ENCODE measurements at places on chromosomes 2 and 18.

DNA sequence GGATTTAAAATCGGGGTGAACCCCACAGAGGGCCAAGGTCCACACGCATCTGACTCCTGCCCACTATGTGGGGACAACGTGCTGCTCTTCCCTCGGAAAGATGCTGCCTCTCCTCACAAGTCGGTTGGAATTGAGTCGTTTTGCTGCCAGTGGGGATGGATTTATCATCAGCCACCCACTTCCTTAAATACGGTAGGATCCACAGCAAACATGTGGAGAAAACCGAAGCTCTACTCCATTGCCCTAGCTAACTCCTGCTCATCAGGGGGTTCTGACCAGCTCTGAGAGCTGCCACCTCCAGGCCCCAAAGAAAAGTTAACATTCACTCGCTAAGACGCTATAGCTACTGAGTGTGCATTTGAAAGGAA, 80.9 kb downstream of the CHRNA1 start:
- no peak for DNase-seq

GRCh38 chr18:28846958-28847357, 670.0 kb upstream of the CDH2 start:
- DNase-seq, result no peak

DNA sequence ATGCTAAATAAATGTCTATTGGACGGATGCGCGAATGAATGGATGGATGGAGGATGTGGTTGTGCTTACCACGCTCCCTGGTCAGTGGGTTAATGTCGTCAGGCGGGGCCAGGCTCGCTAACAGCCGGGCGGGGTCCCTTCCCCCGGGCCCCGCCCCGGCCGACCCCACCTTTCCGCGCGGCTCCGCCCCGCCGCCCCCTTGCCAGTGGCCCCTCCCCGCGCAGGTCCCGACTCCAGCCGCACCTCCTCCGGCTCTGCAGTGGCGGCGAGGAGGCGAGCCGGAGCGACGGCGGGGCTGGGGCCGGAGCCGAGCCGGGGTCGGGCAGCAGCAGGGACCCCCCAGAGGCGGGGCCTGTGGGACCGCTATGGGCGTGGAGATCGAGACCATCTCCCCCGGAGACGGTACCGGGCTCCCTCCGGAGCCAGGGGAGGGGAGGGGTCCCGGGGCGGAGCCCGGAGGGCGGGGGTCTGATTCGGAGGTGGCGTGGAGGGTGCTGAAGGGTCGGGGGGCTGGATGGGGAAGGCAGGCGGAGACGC, at the start of gene FKBP1B:
Gene FKBP1B (plus strand): TSS at position 257 of the 537 bp plus-strand sequence. CDS start 109 bp downstream, at position 366.
- DNase-seq, result peak; percentile 39

GRCh38 chr18:63161761-63162195, 157.8 kb downstream of the BCL2 start:
- DNase-seq, result peak; percentile 87

GRCh38 chr18:79883461-79884293, 67.8 kb downstream of the SLC66A2 start:
- DNase-seq, result no peak

DNA sequence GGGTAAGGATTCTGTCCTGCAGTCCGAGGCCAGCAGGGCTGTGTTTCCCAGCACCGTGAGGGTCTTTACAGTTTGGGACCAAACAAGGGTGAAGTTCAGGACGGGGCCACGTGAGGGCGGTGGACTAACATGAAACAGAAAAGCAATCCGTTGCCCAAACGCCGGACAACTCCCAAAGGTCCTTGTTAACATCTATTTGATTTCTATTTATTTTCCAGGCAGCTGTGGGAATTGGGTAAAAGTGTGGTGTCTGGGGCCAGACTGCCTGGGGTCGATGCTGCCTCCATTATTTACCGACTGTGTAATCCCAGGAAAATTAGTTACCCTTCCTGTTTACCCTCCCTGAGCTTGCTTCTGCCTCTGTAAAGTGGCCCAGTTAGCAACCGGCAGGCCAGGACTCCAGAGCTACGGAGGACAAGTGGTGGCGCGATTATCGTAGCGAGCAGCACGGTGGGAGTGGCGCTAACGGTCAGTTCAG, 66.3 kb upstream of the TCF7L1 start:
- DNase-seq, result peak; percentile 54

DNA sequence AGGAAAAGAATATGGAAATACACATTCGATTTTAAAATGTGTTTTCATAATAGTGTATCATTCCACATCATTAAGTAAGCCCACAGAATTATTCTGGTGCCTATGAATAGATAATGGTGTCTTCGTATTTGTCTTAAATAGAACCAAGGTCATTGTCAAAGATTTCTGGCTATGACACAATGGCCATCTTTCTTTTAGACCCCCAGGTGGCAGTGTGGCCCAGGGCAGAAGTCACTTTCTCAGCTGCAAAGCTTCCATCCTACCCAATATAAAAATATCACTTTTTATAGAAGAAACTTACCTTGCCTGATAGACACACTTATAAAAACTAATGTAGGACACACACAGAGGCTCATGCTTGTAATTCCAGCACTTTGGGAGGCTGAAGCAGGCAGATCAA, 57.5 kb downstream of the ZRANB3 start:
- no peak for DNase-seq

- no peak for DNase-seq
Measured at GRCh38 chr2:198312596-198313483, 508.4 kb downstream of the PLCL1 start.

GRCh38 chr18:59056706-59057492, 82.8 kb upstream of the SEC11C start:
- DNase-seq, result peak; percentile 8

GRCh38 chr2:43267381-43267780, 41.0 kb upstream of the ZFP36L2 start:
- no peak for DNase-seq

GRCh38 chr2:237538001-237538720, 28.2 kb upstream of the PRLH start:
- DNase-seq, result no peak

DNA sequence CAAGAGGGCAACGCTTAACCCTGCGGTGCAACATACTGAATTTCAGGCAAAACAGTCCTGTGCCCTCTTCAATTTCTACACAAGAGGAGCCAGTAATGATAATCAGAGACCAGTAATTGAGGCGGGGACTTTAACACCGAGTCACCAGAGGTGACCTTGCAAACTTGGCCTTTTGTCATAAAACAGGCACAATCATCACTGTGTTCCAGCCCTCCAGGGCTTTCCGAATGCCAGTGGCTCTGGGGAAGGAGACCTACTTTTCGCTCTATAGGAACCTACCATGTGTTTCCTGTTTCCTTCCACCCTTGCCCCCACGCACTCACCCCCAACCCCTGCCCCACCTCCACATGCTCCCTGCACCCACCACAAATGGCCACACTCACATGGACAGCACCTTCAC, 47.2 kb upstream of the LOXHD1 start:
- no peak for DNase-seq

DNA sequence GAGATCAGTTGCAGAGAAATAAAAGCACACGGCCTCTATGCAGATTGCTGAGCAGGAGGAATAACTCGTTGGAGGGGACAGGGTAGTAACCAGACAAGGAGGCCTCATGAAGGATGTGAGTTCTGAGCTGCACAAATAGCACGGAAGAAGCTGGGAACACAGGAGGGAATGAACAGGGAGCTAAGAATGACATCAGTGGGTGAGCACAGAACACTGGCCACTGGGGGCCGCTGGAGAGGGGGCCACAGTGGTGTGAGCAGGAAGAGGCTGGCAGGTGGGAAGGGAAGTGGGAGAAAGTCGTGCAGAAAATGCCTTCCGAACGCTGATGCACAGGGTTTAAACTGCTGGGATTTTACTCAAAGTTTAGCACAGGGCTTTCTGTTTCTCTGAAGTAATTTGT, 61.0 kb downstream of the ZAP70 start:
- DNase-seq, result peak; percentile 5

DNA sequence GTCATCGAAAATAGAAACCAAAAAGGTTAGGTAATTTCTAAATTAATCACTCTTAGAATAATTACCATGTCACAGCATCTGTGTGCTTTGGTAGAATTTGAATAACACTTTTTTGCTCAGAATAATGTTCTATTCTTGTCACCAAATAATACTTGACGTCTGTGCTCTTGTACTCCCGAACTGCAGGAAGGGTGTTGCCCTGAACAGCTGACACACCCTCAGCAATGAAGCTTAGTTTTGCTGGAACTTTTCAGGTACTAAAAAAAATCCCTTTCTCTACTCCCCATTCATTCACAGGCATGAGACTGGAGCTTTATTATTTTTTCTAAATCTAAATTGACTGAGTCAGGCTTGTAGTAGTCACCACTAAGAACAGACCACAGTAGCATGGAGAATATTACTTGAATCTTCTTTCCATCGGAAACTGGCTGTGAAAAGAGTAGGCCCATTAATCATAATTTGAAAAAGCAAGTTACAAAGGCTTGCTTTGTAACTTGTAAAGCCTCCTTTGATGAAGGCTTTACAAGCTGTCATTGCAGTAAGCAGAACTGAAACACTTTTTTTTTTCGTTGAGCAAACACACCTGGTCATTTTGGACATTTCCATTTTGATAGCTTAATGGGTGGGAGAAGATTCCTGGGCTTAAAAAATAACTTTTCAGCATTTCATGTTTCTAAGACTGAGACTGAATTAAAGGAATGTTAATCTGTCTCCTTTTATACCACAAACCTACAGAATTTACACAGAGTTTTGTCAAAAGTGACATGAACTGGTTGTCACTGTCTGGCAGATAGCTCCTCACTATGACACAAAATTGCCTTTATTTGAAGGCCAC, 70.3 kb upstream of the PELI1 start:
- no peak for DNase-seq

DNA sequence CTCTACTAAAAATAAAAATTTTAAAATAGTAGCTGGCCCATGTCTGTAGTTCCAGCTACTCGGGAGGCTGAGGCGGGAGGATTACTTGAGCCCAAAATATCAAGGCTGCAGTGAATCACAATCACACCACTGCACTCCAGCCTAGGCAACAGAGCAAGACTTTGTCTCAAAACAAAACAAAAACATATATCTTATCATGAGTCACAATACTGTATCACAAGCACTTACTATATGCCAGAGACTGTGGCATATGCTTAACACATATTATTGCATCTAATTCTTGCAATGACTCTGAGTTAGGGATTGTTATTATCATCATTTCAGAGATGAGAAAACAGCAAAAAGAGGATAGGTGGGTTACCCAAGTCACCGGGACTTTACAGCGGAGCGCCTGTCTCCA, 29.5 kb upstream of the TMEM37 start:
- DNase-seq, result no peak

- peak; percentile 41 for DNase-seq
Measured at GRCh38 chr2:230411570-230412370, 4.2 kb upstream of the SP100 start.

GRCh38 chr18:43525169-43525568, 247.9 kb upstream of the SYT4 start:
- no peak for DNase-seq

DNA sequence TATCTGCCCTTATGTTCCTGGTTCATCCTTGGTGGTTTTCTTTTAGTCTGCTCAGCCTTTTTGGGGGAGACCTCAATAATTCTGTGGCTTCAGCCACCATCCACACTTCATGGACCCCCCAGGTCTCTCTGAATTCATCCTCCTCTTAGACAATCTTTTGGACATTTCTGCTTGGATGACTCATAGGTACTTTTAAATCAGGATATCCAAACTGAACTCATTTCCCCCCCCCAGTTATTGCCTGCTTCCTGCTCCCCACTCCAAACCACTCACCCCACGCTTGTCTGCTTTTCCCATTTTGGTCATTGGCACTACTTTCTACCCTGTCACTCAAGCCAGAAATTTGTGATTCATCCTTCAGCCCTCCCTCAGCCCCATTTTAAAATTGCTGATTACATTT, 78.5 kb downstream of the TANC1 start:
- DNase-seq, result peak; percentile 57

DNA sequence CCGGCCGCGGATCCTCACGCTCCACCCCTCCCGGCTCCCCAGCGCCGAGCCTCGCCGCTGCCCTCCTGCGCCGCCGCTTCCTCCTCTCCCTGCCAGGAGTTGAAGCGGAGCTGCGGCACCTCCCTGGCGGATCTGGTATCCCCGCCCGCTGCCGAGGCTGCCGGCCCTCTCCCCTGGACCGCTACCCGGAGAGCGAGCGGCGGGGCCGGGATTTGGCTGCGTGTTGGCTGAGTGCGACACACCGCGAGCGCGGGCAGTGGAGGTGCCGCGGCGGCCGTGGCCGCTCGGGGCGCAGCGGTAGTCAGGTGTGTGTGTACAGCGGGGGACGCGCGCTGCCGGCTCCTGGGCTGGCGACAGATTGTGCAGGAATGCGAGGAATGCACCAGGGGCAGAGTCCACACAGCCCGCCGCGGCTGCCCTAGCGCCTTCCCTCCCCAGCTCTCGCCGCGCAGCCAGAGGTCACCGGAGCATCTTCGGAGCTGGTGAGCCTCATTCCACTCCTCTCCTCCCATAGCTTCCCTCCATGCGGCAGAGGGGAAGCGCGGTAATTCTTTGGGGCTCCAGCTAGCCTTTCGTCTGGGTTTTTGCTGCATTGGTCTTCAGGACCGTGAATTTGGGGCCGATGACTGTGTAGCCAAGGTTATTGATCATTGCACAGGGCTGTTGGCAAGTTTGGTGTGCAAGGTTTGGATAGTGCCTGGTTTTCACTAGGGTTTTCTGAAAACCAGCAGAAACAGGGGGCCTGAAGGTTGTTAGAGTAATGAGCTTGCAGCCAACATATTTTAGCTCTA, 1.3 kb downstream of the PKP4 start:
- DNase-seq, result peak; percentile 80

- DNase-seq, result peak; percentile 48
Measured at GRCh38 chr2:161414042-161415033, 1.8 kb upstream of the TBR1 start.

GRCh38 chr2:31079665-31080064, 58.6 kb downstream of the GALNT14 start:
- no peak for DNase-seq

DNA sequence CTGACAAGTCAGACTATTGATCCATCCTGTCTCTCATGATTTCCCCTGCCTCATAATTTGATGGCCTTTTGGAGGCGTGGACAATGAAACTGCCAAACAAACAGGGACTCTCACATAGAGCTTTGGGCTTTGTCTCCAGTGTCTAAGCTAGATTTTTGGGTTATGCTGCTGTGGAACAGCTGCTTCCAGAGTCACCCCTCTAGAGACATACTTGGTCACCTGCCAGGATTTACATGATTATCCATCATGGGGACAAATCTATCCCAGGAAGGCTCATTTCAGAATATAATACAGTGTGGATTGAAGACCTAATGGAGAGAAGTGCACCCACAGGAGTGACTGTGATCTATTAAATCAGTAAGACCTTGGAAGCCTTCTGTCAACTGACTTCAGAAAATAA, 159.6 kb downstream of the SLC8A1 start:
- no peak for DNase-seq
